ENCODE measurements at places on chromosomes 2 and 18. TPM values are rescaled to one million over a fixed set of nuclear protein-coding genes. Genes with fewer than 3 reads are reported as not detected.

CD28 gene
- total RNA-seq, result 206 TPM

RMND5A gene
- 50.6 TPM for total RNA-seq

ZNF396 gene
- total RNA-seq, result 2.5 TPM

FAM237A gene
- total RNA-seq, result not detected

GKN2 gene
- not detected for total RNA-seq

POTEI gene
- total RNA-seq, result not detected

SERPINB5 gene
- not detected for total RNA-seq

SLC19A3 gene
- not detected for total RNA-seq

AQP4 gene
- not detected for total RNA-seq

OTOF gene
- 1.6 TPM for total RNA-seq

PRSS56 gene
- 0.39 TPM for total RNA-seq

TRPM8 gene
- not detected for total RNA-seq

LRRTM1 gene
- total RNA-seq, result not detected

LRP2 gene
- 0.37 TPM for total RNA-seq

KIAA2012 gene
- not detected for total RNA-seq

LRRTM4 gene
- not detected for total RNA-seq

FAP gene
- total RNA-seq, result not detected

LYG2 gene
- not detected for total RNA-seq

SPDYA gene
- 1.1 TPM for total RNA-seq

GPR45 gene
- not detected for total RNA-seq

PLCL1 gene
- total RNA-seq, result 3.6 TPM

CFAP53 gene
- total RNA-seq, result 0.97 TPM

DNAH6 gene
- 1.5 TPM for total RNA-seq

SCN3A gene
- total RNA-seq, result 0.24 TPM

NAT8 gene
- not detected for total RNA-seq

TRIM43 gene
- not detected for total RNA-seq

PAX8 gene
- total RNA-seq, result 3.0 TPM

IFIH1 gene
- 37.8 TPM for total RNA-seq

CNRIP1 gene
- total RNA-seq, result not detected

ROCK1 gene
- total RNA-seq, result 67.5 TPM

ZBTB7C gene
- total RNA-seq, result not detected

FOXI3 gene
- not detected for total RNA-seq

PID1 gene
- total RNA-seq, result not detected

GBX2 gene
- not detected for total RNA-seq
